Activated CD4-positive, alpha-beta T cell treated with anti-CD3 and anti-CD28 coated beads, Interleukin-2, amount 50 U/mL, for 48 hours (primary cell): ENCODE measurements at places on chromosomes 11 and 22.
A peak's percentile ranks its signal among the peaks of the same experiment; 100 is the strongest.

DNA sequence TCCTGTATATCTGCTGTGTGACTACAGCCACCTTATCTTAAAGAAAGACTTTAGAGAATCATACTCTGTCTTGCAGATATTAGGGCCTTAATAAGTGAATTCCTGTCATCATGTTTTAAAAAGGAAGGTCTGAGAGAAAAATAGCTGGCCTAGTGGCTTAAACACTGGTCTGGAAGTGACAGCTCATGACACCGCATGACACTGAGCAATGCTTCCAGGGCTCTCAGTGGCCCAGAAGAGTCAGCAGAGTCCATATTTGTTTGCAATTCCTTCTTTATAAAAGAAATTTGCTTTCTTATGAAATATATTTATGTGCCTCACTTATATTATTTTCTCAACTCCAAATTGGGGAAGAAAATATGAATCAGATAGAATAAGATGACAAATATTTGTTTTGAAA lies 33.0 kb downstream of the MMP20 start:
- DNase-seq, result no peak

- no peak for DNase-seq
Observed at GRCh38 chr11:81725701-81726100, 1008.0 kb downstream of the FAM181B start.

GRCh38 chr11:84300092-84300491 lies 1013.9 kb upstream of the CCDC90B start:
- DNase-seq, result no peak

GRCh38 chr11:16859651-16860050 lies 121.2 kb downstream of the C11orf58 start:
- DNase-seq, result no peak

DNA sequence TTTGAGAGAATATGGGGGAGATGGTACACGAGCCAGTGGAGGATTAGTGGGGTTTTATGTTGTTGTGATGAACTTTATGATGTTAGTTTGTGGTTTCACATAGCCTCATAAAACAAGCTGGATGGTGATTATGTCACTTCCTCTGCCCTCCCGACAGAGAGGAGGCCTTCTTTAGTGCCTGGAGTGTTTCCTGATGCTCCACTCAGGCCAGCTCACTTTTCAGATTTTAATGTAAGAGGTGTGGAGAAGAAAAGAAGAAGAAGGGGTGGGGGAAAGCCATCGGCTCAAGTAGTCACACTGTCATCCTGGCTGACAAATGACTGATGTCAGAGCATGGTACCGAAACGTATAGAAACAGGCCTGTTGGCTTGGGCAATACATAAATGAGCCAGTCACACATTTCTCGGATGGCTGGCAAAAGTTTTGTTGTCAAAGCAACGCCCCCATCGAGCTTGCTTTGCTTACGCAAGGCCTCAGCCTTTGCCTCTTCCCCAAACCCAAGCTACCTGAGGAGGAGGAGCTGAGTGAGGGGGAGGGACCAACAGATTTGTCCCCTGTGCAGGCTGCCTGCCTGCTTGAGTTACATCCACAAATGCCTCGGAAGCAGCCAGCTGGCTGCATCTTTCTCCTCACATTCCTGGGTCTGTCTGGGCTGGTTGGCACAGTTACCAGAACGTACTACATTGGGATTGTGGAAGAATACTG lies at the start of gene HEPHL1:
TSS of gene HEPHL1 (plus strand) at position 578 of the 705 bp plus-strand sequence. CDS start at position 593, 15 bp downstream.
- DNase-seq, result no peak

GRCh38 chr11:86688398-86689179 lies 16.2 kb upstream of the ME3 start:
- peak; percentile 33 for DNase-seq

DNA sequence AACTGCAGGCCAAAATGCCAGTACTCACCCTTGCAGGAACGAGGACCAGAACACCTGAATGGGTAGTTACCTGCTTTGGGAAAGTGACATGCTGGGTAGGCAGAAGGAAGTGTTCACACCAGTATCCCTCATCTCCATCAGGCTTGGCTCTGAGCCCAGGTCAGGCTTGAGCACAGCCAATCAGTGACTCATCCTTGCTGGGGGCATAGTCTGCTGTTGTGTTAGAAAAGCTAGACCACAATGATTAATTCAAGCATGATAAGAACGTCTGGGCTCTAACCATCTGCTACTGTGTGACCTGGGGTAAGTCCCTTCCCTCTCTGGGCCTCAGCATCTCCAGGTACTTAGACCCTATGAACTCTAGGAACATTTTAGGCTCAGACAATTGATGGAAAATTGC lies 450.4 kb downstream of the MIAT start:
- no peak for DNase-seq

DNA sequence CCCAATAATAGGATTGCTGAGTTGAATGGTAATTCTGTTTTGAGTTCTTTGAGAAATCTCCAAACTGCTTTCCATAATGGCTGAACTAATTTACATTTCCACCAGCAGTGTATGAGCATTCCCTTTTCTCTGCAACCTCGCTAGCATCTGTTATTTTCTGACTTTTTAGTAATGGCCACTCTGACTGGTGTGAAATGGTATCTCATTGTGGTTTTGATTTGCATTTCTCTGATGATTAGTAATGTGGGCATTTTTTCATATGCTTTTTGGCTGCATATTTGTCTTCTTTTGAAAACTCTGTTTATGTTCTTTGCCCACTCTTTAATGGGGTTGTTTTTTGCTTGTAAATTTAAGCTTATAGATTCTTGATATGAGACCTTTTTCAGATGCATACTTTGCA lies 97.4 kb downstream of the FDX1 start:
- DNase-seq, result no peak

DNA sequence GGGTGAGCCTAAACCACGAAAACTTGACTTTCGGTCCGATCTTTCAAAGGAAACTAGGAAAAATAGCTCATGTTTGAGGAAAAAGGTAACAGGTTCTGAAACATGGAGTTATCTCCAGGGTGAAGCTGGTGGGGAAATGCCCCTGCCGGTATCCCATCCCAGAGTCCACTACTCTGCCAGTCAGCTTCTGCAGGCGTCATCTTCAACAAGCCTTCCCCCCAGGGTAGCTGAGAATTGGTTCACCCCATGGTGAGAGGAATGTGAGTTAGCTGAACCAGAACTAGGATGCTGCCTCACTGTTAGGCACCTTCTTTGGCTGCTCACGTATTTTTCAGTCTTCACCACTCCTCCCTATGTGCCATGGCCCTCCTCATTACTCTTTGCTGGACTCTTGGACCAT lies 1.1 kb downstream of the GVQW3 start:
- DNase-seq, result no peak

- DNase-seq, result no peak
Observed at GRCh38 chr22:17795661-17796548, 21.6 kb upstream of the BID start.

DNA sequence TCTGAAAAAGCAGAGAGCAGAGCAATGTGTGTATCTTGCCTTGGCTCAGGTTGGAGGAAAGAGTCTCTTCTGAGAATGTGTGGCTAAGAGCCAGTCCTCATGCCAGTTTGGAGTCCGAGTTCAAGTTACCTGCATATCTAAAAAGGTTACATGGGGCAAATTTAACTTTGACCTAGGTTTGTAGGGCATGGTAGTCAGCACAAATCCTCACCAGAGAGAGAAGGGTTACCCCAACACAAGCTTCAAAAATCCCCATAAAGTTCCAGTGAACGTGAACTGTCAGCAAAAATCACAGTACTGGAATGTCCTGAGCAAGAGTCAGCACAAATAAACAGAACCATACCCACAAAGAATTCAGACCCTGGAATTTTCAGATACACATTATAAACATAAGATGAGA lies 13.8 kb downstream of the SDHD start:
- DNase-seq, result no peak

DNA sequence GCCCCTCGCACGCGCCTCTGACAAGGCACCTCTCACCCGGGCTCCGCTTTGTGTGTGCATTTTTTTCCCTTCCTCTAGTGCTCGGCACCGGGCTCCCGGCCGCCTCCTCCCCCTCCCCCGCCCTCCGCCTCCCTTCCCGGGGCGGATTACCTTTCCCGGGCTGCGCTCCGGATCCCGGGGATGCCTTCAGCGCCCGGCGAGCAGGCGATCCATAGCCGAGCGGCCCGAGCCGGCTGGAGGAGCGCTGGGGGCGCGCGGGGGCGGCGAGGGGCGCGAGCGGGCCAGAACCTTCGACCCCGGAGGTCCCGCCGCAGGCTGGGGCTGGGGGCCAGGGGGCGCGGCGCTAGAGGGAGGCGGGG lies 282 bp downstream of the MPPED2 start:
- DNase-seq, result no peak

GRCh38 chr22:48807155-48807554 lies 1020.5 kb downstream of the BRD1 start:
- DNase-seq, result no peak

DNA sequence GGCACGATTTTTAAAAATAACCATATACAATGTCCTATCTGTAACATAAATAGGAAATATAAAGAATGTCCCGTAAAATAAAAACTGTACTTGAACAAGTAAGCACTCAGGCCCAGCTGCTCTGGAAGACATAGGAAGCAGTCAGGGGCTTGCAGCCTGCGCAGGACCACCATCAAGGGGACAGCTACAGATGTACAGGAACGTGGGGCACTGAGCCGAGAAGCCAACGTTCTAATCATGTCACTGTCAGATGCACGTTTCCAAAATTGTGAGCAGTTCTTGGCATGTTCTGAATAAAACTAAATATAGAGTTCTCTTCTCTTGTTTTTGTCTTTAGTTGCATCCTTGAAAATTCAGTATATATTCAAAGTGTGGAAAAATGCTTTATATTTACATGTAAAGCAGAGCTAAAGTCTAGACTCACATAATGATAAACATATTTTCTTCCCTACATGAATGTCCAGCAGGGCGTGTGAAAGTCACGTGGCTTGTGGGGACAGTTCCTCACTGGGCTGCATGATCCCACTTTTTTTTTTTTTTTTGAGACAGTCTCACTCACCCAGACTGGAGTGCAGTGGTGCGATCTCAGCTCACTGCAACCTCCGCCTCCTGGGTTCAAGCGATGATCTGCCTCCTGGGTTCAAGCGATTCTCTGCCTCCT lies 28.4 kb upstream of the TSPAN18 start:
- no peak for DNase-seq

DNA sequence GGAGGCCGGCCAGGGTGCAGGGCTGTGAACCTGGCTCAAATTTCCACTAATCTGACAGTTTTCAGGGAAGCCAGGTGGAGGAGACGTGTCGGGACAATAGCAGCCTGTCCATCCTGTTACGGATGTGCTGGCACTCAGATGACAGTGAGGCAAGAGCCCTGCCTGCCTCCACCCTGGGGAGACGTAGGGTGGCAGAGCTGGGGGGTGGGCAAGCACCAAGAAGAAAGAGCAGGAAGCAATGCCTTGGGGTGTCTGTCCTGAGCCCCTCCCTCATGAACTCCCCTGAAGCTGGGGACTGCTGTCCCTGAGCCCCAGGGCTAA lies 10.0 kb upstream of the TRIM29 start:
- no peak for DNase-seq

DNA sequence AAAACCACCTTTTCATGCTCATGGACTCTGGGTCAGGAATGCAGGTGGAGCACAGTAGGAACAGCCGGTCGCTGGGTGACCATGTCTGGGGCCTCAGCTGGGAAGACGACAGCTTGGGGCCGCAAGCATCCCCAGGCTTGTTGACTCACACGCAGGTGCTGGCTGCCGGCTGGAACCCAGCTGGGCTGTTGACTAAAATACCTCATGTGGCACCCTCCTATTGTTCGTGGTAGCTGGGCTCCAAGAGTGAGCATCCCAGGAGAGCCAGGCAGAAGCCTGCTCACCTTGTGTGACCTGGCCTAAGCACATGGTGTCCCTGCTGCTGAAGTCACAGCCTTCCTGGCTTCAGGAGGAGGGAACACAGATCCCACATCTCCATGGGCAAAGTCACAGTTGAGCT lies 9.4 kb downstream of the DPP3 start:
- DNase-seq, result no peak

DNA sequence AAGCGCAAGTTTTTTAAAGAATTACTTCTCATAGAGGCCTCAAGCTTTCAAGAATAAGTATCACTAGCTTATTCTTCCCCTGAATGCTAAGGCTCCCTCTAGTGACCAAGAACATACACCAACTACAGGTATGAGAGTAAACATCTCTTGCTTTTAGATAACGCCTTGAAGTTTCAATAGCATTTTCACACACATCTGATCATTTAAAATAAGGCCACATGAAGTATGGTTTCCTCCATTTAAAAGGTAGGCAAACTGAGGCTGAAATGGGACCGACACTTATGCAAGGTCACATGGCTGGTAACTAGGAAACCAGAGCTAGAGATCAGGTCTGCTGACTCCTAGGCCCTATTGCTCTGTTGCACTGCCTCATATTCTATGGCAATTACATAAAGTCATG lies 66.5 kb downstream of the CCDC34 start:
- no peak for DNase-seq

- DNase-seq, result no peak
Observed at GRCh38 chr11:74338963-74339362, 27.5 kb upstream of the P4HA3 start.

GRCh38 chr11:34840736-34841386 lies 75.3 kb downstream of the APIP start:
- peak; percentile 22 for DNase-seq

DNA sequence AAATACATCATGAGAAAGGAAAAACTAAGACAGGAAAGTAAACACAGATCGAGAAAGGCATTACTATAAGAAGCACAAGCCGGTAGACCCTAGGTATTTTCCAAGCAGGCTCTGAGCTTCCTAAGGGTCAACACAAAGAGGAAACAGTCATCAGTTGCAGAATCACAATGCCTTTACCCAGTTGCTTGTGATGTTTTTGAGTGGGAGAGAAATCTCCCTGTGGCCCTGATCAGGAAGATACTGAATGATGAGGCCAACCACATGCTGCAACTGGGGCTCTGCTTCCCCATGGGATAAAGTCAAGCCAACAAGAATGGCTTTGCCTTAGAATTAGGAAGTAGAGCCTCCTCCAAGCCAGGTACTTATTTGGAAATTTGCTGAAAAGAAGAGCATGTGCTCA lies 132.6 kb downstream of the MICAL2 start:
- DNase-seq, result no peak

- no peak for DNase-seq
Observed at GRCh38 chr11:102599642-102600261, 25.4 kb downstream of the MMP20 start.

- DNase-seq, result no peak
Observed at GRCh38 chr11:117107701-117108590, 9.7 kb upstream of the SIK3 start.

GRCh38 chr22:36367479-36367878 lies 20.3 kb downstream of the MYH9 start:
- DNase-seq, result no peak

DNA sequence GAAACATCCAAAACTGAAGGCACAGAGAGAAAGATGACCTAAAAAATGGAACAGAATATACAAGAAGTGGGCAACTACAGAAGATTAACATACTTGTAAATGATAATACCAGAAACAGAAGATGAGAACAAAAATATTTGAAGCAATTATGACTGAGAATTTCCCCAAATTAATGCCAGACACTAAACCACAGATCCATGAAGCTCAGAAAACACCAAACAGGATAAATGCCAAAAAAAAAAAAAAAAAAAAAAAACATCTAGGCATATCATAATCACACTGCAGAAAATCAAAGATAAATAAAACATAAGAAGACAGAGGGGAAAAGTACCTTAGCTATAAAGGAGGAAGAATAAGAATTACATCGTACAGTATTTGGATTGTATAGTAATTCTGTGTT lies 65.3 kb downstream of the JAM3 start:
- DNase-seq, result no peak

GRCh38 chr22:26482161-26482560 lies 1.4 kb downstream of the HPS4 start:
- DNase-seq, result no peak
